ENCODE measurements at places on chromosomes 1 and 21. TPM values are rescaled to one million over a fixed set of nuclear protein-coding genes. Genes with fewer than 3 reads are reported as not detected.

DNA sequence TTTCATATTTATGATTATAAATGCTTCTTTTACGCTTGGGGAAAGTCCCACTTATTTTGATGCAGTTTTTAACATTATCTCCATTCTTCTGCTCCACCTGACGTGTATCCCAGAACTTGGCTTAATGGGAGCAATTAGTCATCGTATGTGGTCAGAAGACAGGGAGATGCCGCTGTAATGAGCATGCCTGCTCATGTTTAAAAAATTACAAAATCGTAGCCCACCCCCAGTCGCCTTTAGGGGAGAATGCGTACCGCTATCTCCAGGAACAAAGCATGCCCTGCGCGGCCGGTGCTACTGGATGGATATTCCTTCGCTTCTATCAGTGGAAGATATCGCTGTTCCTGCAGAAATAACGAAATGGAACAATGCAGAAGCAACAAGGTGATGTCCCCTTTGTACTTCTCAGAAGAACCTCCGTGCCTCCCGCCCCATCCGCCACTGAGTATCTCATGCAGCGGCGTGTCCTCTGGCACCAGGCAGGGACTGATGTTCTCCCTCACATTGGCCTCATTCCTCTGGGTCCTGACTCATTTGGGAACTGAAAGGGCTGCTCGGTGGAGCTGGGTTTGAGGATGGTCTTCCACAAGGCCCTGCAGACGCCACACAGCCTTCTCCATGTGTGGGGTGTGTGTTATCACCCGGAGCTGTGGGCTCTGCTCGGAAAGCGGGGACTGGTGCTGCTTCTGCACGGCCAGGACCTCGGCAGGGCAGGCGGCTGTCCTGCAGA lies 116.3 kb upstream of the COL6A1 start:
- DNase-seq, result no peak
- peaks cover 9% of the 10 kb centered on the region for H3K27me3 ChIP-seq

DNA sequence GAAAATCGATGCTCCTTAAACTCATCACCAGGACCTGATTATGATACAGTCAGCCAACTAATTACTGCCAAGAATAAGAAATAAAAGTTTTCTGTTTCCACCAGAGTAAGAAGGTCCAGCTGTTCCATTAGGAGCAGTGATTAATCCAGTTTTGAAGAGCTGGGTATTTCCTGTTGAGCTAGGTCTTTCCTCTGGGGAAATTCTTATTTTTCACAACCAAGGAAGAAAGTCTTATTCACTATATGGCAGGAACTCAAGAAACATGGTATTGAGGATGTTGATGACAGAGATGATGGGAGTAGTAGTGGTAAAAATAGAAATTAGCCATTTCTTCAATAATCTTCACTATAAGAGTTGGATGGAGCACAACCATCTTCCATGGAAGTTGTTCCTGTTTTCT lies 374.6 kb upstream of the RUNX1 start:
- no peaks in the 10 kb centered on the region for H3K36me3 ChIP-seq
- peaks cover 27% of the 10 kb centered on the region for H3K27me3 ChIP-seq
- H3K4me1 ChIP-seq, result peaks cover 8% of the 10 kb centered on the region
- no peak for DNase-seq
- no peak overlapping the region for H3K4me3 ChIP-seq
- no peak overlapping the region for H3K27ac ChIP-seq

GRCh38 chr1:205285381-205286101 lies 36.0 kb downstream of the NUAK2 start:
- H3K27ac ChIP-seq, result peak overlapping the region; percentile 96
- peaks cover 35% of the 10 kb centered on the region for H3K4me1 ChIP-seq
- no peaks in the 10 kb centered on the region for H3K36me3 ChIP-seq
- H3K4me3 ChIP-seq, result no peak overlapping the region
- H3K27me3 ChIP-seq, result no peaks in the 10 kb centered on the region

DNA sequence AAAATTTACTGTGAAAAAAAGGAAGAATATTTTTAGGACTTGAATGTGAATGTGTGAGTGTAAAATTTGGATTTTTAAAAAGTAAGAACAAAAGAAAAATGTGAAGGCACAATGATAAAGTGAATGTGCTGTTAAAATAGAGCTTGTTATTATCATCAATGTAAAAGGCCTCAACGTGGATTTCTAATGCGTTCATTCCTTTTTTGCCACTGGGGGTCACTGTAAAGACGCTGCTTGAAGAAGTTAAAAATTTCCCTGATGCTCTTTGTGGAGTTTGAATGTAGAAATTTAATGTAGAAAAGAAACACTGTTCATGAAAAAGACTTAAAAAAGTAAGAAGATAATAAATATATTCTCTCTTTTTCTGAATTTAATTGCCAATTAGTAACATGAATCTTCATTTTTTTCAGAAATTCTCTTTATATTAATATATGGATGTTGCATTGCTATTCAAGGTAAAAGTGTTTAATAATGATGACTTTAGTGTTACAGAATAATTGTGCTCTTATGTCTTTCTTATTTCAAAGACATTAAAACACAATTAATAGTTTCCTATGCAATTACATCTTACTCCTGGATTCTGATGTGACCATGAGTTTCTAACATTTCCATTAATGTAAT lies 161.5 kb downstream of the DNM3 start:
- no peak overlapping the region for H3K27ac ChIP-seq
- no peak overlapping the region for H3K4me3 ChIP-seq
- peaks cover 24% of the 10 kb centered on the region for H3K4me1 ChIP-seq
- H3K36me3 ChIP-seq, result no peaks in the 10 kb centered on the region

MANEAL gene
- total RNA-seq, result 11.6 TPM

DNA sequence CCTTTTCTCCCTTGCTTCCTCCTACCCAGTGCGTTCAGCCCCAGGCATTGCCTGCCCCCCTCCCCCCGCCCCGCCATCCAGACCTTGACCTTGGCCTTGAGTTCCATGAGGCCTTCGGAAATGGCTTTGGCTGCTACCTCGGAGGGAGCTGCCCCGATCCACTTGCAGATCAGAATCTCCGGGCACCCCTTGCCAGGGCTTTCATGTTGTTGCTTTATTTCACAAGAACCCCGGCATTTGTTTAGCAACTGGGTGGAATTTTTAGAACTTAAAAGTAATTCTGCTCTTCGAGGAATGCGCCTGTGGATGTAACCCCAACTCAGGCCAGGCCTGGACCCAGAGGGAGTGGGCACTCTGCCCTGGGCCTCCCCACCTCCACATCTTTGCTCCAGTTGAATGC lies 154.1 kb upstream of the TMEM51 start:
- H3K36me3 ChIP-seq, result peaks cover 6% of the 10 kb centered on the region
- H3K27ac ChIP-seq, result no peak overlapping the region
- no peak for DNase-seq
- no peaks in the 10 kb centered on the region for H3K27me3 ChIP-seq

DNA sequence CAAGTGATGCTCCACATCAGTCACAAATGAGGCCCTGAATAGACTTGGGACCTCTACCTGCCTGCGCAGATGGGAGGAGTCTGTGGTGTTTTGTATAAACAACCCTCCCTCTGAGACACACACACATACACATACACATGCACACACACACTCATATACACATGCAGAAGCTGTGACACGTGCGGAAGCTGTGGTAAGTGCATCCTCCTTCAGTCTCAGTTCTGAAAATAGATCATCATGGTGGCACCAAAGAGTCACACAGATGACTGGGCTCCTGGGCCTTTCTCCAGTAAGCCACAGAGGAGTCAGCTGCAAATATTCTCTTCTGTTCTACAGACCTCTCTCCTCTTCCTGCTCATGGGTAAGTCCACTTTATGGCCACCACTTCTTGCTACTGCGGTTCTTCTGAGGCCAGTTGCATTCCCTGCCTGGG lies at the start of gene LY9:
Gene LY9 (plus strand): TSS at position 224 of the 433 bp plus-strand sequence. CDS start 14 bp downstream, at position 238.
- H3K4me1 ChIP-seq, result no peaks in the 10 kb centered on the region
- no peaks in the 10 kb centered on the region for H3K36me3 ChIP-seq
- H3K27ac ChIP-seq, result no peak within 1 kb of the TSS
- no peak for DNase-seq
- H3K4me3 ChIP-seq, result no peak within 1 kb of the TSS
- no peaks in the 10 kb centered on the region for H3K27me3 ChIP-seq

GRCh38 chr1:25028907-25029599 lies 99.0 kb upstream of the RUNX3 start:
- H3K36me3 ChIP-seq, result no peaks in the 10 kb centered on the region
- H3K4me1 ChIP-seq, result no peaks in the 10 kb centered on the region
- no peak overlapping the region for H3K27ac ChIP-seq
- no peak for DNase-seq
- peaks cover 18% of the 10 kb centered on the region for H3K27me3 ChIP-seq
- no peak overlapping the region for H3K4me3 ChIP-seq

GRCh38 chr1:225362805-225363204 lies 65.0 kb downstream of the LBR start:
- no peak for DNase-seq
- no peaks in the 10 kb centered on the region for H3K27me3 ChIP-seq
- no peak overlapping the region for H3K27ac ChIP-seq
- no peak overlapping the region for H3K4me3 ChIP-seq
- H3K36me3 ChIP-seq, result peaks cover 3% of the 10 kb centered on the region

DNA sequence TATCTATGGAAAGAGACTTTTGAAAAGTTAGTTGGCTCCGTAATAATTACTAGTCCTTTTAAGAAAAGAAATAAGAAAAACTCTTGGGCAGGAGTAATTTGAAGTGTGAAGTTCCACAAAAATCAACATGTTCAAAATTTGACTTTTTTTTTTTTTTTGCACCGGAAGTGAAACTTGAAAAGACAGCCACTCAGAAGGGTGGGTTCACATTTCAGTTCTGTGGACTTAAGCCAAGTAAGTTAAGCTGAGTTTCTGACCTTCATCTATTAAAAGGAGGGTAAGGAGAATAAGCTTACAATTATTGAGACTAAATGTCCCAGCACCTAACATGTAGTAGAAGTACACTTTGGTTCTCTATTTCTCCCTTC lies 11.0 kb downstream of the RO60 start:
- no peak overlapping the region for H3K4me3 ChIP-seq
- H3K27ac ChIP-seq, result no peak overlapping the region
- peaks cover 15% of the 10 kb centered on the region for H3K36me3 ChIP-seq
- H3K27me3 ChIP-seq, result no peaks in the 10 kb centered on the region
- no peak for DNase-seq

- no peak overlapping the region for H3K4me3 ChIP-seq
- no peak for DNase-seq
- no peak overlapping the region for H3K27ac ChIP-seq
- no peaks in the 10 kb centered on the region for H3K4me1 ChIP-seq
- no peaks in the 10 kb centered on the region for H3K36me3 ChIP-seq
Observed at GRCh38 chr1:221998186-221998612, 256.3 kb upstream of the DUSP10 start.

DNA sequence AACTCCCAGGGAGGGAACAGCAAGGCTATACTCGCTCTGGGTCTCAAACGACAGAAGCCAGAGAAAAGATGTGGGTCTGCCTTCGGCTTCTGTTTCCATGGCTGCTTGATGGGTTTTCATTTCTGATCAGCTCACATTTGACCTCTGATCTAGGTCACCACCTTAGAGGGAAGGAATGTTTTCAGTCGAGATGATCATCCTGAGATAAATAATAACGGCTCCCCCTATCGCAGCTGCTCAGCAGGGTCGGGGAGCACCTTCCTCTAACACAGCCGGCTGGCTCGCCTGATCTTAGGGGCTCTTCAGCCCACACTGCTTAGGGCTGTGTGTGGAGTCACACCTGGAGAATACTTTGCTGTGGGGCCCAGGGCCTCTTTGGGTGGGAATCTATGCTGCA lies 53.1 kb upstream of the ZNF648 start:
- no peak for DNase-seq
- peaks cover 16% of the 10 kb centered on the region for H3K4me1 ChIP-seq
- no peaks in the 10 kb centered on the region for H3K36me3 ChIP-seq
- no peaks in the 10 kb centered on the region for H3K27me3 ChIP-seq

- no peaks in the 10 kb centered on the region for H3K27me3 ChIP-seq
- H3K27ac ChIP-seq, result peak overlapping the region; percentile 95
- no peaks in the 10 kb centered on the region for H3K36me3 ChIP-seq
Observed at GRCh38 chr1:51569284-51570062, 47.4 kb upstream of the OSBPL9 start.

DNA sequence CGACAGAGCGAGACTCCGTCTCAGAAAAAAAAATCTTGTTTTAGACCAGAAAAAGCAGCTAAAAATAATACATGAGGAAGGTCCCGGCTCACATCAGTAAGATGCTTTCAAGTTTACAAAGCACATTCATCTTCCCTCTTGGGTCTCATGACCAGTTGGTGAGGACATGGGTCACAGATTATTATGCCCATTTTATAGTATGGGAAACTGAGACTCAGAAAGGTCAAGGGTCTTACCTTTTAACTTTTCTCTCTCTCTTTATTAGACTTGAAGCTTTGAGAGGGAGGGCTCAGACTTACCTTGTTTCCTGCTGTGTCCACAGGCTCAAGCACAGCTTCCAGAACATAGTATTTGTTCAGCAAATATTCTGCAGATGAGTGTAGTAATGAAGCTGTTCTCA lies 13.2 kb upstream of the RCC2 start:
- no peaks in the 10 kb centered on the region for H3K27me3 ChIP-seq
- H3K36me3 ChIP-seq, result no peaks in the 10 kb centered on the region
- DNase-seq, result no peak
- H3K4me1 ChIP-seq, result peaks cover 9% of the 10 kb centered on the region
- no peak overlapping the region for H3K4me3 ChIP-seq

GRCh38 chr1:236020359-236021219 lies 44.3 kb downstream of the NID1 start:
- H3K27me3 ChIP-seq, result peaks cover 4% of the 10 kb centered on the region
- no peak overlapping the region for H3K4me3 ChIP-seq
- no peak for DNase-seq
- peaks cover 17% of the 10 kb centered on the region for H3K4me1 ChIP-seq
- peaks cover 6% of the 10 kb centered on the region for H3K36me3 ChIP-seq
- no peak overlapping the region for H3K27ac ChIP-seq

DNA sequence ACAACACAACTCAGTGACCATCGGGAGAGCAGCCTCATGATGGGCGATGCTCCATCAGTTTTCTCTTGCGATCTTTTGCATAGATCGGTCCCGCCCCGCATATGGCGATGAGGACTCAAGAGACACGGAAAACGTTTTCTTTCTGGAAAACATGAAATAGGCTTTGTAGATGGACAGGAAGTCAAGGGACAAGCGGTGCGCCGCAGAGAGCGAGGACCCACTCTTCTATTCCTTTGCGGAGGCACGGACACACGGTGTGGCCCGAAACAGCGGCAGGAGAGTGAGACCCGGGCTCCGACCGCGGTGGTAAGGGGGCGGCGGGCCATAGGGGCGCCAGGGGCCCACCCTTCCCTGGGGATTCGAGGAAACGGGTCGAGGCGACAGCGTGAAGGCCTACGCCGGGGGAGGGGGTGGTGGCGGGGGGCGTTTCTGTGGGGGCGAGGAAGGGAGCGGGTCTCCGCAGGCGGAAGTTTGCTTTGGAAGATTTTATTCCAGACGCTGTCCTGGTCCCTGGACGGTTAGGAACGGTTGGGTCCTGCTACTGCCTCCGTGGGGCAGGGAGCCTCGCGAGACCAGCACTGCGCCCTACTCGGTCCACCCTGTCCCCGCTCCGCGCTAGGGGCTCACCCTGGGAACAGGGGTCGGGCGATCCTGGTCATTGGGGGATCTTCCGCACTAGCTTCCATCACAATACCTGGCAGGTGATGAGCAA lies 796 bp upstream of the TDRKH start:
- peaks cover 4% of the 10 kb centered on the region for H3K36me3 ChIP-seq
- no peak for DNase-seq
- peaks cover 24% of the 10 kb centered on the region for H3K27me3 ChIP-seq
- H3K4me1 ChIP-seq, result peaks cover 7% of the 10 kb centered on the region

Measured in type B pancreatic cell (in vitro differentiated cells).